ENCODE measurements at places on chromosomes 2 and 18.

DNA sequence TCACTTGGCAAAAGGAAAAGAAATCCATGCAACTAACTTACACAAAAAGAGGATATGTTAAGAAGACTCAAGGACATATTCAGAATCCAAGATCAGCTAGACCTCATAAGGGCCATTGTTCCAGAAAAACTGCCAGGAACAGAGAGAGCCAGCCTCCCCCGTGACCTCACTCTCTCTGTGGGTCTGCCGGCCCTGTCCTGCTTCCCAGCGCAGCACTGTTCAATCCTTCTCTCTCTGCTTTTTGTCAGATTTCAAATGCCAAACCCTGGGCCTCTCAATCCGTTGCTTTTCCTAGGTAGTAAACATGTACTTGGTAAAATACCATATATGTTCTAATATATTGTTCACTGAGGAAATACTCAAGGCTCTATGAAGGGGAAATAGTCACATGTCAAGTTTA lies 40.0 kb upstream of the ACKR3 start:
- no peak for DNase-seq

GRCh38 chr2:12109363-12110017 lies 363.1 kb downstream of the LPIN1 start:
- no peak for DNase-seq

- DNase-seq = no peak
Measured at GRCh38 chr2:14994721-14995120, 362.2 kb downstream of the LRATD1 start.

GRCh38 chr2:240596491-240596931 lies 10.0 kb downstream of the CAPN10 start:
- DNase-seq = no peak

- DNase-seq = no peak
Measured at GRCh38 chr2:64233376-64233922, 89.2 kb upstream of the PELI1 start.

DNA sequence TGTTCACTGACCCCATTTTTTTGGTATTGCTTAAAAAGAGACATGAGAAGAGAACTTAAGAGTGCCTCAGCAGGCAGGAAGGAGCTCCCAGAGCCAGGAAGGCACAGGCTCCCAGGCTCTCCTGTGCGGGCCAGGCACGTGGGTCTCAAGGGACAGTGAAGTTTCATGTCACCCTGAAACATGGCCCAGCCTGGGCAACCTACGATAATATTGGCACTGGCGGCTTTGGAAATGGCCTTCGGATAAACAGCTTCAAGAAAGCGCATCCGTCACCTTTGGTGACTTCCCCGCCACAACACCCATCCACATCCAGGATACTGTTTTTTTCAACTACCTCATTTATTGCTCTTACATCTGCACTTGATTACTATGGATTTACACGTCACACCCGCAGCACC lies 30.5 kb downstream of the PXDN start:
- DNase-seq = no peak

- DNase-seq = peak; percentile 77
Measured at GRCh38 chr2:238263204-238264071, 23.6 kb upstream of the HES6 start.

GRCh38 chr18:34872066-34872465 lies 162.0 kb downstream of the DTNA start:
- DNase-seq = no peak

DNA sequence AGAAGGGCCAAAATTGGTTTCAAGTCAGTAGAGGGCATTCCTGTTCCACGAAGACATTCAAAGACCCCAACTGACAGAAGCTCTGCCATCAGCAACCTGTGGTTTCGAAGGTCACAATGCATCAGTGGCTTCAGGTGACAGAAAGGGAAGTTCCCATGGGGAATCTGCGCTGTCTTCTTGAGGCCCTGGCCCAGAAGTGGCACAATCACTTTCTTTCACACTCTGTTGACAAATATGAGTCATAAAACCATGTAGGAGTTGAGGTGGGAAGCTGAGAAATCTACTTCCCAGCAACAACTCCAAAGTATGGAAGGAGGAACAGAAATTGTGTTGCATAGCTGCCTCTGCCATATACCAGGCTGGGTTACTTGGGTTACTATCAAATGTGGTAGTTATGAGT lies 621.1 kb upstream of the FANCL start:
- DNase-seq = no peak

GRCh38 chr2:239240414-239240881 lies 160.4 kb downstream of the HDAC4 start:
- DNase-seq = no peak

- DNase-seq = no peak
Measured at GRCh38 chr2:103135679-103136078, 373.8 kb downstream of the TMEM182 start.

GRCh38 chr2:43402452-43402937 lies 176.1 kb upstream of the ZFP36L2 start:
- no peak for DNase-seq

DNA sequence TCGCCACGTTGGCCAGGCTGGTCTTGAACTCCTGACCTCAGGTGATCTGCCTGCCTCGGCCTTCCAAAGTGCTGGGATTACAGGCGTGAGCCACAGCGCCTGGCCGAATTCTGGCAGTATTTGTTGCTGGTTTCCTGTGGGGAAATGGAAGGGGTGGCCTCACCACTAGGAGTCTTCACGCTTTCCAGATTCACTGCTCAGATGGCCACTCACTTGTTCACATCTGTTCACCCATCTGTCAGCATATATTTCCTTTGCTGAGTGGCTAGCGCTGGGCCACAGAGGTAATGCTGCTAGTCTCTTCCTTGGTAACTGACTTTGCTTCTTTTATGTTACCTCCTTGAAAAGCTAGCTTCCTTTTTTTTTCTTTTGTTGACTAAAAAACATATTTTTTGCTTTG lies 27.2 kb downstream of the TMEM177 start:
- DNase-seq = no peak

DNA sequence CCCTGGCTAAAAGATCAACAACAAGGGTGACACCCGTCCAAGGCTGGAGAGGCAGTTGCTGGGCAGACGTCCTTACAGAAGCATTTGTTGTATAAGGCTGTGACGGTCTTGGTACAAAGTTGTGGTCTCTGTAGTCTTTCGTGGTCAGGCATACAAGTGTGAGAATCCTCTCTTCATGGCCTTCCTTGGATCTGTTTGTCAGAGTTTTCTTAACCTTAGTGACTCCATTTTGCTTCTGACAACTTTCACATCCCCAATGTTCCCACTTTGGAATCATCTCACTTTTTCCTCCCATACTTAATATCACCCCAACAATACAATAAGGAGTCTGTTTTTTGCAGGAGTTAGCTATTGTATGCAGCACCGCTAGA lies 72.7 kb upstream of the ZCCHC2 start:
- DNase-seq = no peak

GRCh38 chr2:209680596-209680995 lies 91.0 kb upstream of the UNC80 start:
- DNase-seq = no peak

DNA sequence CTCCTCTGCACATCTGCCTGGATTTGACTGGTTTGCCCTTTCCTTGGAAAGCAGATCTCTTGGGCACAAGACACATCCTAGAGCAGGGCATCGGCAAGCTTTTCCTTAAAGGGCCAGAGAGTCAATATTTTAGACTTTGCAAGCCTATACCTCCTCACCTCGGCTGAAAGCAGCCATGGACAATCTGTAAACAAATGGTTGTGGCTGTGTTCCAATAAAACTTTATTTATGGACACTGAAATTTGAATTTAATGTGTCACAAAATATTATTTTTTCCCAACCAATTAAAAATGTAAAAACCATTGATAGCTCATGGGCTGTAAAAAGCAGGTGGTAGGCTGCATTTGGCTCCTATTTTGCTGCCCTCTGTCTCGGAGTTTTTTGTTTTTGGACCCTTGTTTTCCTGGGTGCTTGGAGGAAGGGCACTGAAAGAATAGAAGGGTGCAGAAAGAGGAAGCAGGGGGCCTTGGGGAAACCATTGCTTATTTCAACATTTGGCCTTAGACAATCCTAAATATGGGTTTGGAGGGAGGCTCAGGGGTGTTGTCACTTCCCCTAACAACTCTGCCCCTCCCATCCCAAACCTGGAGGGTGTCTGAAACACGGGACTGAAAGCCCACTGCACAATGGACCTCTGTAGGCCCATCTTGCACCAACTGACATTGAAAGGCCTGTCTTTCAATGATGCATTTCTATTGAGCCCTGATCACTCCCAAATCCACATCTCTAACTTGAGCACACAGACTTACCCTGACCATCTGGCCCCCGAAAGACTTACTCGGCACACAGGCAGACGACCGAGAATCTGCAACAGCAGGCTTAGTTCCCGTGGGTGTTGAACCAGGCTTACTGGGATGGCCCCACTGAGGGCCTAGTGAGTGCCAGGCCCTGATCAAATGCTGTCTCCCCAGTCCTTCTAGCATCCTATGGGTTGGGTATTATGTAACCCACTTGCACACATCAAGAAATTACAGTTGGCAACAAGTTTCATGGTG lies 7.1 kb upstream of the ZFP36L2 start:
- DNase-seq = no peak

DNA sequence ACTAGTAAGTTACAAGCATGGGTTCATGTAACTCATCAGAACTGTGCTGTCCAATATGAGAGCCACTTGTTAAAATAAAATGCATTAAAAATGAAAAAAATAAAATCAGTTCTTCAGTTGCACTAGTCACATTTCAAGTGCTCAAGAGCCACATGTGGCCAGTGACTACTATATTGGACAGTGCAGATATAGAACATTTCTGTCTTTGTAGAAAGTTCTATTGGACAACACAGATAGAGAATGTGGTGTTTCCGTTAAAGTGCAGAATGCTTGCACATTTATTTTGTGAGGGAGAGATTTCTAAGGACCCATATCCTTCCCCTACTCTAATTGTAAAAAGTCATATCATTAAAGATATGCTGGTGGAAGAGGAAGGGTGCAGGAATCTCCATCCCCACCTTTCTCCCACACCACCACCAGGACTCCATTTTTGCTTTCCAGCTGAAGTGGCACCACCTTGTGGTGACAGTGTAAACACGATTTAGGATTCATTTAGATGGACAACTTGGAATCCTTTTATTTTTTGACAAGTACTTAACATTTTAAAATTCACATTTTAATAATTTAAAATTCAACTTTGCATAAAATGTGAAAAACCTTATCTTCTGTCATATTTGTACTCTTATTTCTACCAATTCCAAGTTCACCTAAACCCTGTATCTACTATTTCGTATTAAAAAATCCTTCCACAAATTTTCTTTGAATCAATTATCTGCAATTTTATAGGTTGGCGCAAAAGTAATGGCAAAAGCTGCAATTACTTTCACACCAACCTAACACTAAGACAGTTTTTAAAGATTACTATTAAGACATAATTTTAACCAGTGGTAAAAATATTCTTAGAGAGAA lies 9.4 kb upstream of the CD302 start:
- no peak for DNase-seq

DNA sequence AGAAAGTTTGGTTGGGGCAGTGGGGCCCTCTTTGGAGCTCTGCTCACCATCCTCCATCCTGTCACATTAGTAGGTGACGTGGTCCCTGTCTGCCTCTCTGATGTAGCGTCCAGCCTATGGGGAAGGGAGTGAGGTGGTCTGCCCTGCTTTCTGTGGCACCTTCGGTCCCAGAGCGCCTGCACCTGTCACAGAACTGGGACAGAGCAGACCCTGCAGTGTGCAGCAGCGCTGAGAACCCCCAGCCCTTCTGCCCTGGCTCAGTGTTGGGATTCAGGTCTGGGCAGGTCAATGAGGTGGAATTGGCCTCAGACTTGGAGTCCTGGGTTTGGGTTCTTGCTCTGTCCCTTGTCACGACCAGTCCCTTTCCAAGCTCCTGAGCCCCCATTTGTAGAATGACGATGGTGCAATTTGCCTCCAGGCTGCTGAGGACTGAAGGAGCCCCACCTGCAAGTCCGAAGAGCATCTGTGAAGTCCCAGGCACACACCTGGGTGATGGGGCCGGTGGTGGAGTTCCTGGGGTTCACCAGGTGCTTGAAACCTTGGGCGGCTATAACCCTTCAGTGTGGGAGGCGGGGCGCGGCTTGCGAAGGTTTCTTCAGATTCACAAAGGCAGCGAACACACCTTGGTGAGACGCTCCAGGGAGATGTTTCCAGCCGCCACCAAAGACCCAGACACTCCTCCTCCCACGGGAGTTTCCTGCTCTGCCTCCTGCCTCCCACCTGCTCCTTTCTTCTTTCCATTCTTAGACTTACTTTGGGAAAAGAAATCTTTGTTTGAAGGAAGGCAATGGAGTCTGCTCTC lies 265.4 kb upstream of the HDAC4 start:
- DNase-seq = no peak

- DNase-seq = no peak
Measured at GRCh38 chr2:184268900-184269477, 329.3 kb upstream of the ZNF804A start.

DNA sequence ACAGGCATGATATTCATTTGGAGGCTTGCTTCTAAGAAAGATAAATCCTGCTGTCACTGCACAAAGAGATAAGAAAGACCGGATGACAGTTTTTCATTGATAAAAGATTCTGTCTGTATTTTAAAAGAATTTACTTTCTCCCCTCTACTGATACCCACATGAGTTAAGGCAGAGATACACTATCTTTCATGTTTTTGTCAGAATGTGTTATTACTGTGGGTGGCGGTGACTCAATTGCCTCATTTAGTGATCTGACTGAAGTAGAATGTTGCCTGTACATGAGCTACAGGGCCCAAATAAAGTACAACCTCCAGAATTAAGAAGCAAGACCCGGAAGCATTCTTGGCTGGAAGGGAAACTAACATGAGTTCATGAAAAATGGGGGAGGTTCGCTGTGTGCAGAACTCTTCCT lies 480.0 kb downstream of the SLC4A3 start:
- no peak for DNase-seq

- no peak for DNase-seq
Measured at GRCh38 chr2:19552270-19552669, 193.8 kb upstream of the OSR1 start.

- DNase-seq = no peak
Measured at GRCh38 chr18:25230658-25231326, 121.2 kb downstream of the ZNF521 start.

DNA sequence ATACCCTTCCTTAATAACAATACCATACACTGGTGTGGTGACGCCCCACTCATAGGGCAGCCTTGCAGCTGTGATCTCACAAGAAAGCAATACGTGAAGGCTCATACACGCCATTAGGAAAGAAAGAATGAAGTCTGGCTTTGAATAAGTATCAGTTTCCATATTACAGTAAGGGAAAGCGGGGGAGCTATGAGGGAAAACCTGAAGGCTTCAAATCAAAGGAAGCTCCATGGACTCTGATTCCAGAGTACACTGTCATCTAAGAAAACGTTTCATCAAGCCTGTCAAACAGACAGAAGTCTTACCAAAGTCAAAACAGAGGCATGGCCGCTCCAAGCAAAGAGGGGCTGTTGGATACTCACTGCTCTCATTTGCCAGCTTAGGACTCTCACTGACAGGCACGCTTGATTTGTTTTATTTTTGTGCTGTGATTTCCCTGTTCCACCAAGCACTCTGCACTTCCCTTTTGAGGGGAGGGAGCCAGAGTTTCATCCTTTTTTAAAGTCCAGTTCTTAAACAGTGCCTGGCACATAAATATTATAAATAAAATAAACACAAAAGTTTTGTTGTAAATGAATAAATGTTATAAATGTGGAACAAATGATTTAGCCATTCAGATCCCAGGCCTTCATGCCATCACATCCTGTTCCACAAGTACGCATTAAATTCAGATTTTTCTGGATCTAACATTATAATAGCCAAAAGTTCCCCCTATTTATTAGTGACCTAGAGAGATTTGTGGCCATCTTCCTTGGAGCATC lies 221.2 kb downstream of the PIEZO2 start:
- no peak for DNase-seq

Data from activated CD4-positive, alpha-beta T cell treated with anti-CD3 and anti-CD28 coated beads, Interleukin-2, amount 50 U/mL, for 48 hours (primary cell).